ENCODE measurements at places on chromosomes 12 and 14. TPM values are rescaled to one million over a fixed set of nuclear protein-coding genes. Genes with fewer than 3 reads are reported as not detected.

The SUSD6 gene
- total RNA-seq: 7.0 TPM

The GPX2 gene
- not detected for total RNA-seq

The KRT74 gene
- not detected for total RNA-seq

The PARP11 gene
- 6.3 TPM for total RNA-seq

The RNASE1 gene
- not detected for total RNA-seq

The ITGA7 gene
- total RNA-seq: 68.8 TPM

The SMCO3 gene
- total RNA-seq: 0.15 TPM

The GSKIP gene
- 63.2 TPM for total RNA-seq

The SIRT4 gene
- total RNA-seq: 1.9 TPM

The HNF1A gene
- not detected for total RNA-seq

The MYL2 gene
- total RNA-seq: not detected

The CCDC198 gene
- not detected for total RNA-seq

The TNFRSF1A gene
- total RNA-seq: 186 TPM

The PLXNC1 gene
- 6.8 TPM for total RNA-seq

The PDE3A gene
- total RNA-seq: 2.6 TPM

The FBLN5 gene
- total RNA-seq: 49.5 TPM

The TMEM30B gene
- 6.3 TPM for total RNA-seq

The MIP gene
- total RNA-seq: not detected
